Astrocyte (in vitro differentiated cells and primary cell): ENCODE measurements at places on chromosomes 4 and X.

- no peak overlapping the region for H3K4me3 ChIP-seq
- H3K36me3 ChIP-seq: no peaks in the 10 kb centered on the region
- no peaks in the 10 kb centered on the region for H3K4me1 ChIP-seq
- no peak overlapping the region for H3K27ac ChIP-seq
- no peak for DNase-seq
These were observed 115.7 kb upstream of the MXRA5 start for GRCh38 chrX:3462166-3462508.

GRCh38 chr4:26206339-26206738, 114.5 kb upstream of the RBPJ start:
- H3K27ac ChIP-seq: no peak overlapping the region
- peaks cover 8% of the 10 kb centered on the region for H3K27me3 ChIP-seq
- H3K36me3 ChIP-seq: no peaks in the 10 kb centered on the region
- peak; percentile 93 for DNase-seq

DNA sequence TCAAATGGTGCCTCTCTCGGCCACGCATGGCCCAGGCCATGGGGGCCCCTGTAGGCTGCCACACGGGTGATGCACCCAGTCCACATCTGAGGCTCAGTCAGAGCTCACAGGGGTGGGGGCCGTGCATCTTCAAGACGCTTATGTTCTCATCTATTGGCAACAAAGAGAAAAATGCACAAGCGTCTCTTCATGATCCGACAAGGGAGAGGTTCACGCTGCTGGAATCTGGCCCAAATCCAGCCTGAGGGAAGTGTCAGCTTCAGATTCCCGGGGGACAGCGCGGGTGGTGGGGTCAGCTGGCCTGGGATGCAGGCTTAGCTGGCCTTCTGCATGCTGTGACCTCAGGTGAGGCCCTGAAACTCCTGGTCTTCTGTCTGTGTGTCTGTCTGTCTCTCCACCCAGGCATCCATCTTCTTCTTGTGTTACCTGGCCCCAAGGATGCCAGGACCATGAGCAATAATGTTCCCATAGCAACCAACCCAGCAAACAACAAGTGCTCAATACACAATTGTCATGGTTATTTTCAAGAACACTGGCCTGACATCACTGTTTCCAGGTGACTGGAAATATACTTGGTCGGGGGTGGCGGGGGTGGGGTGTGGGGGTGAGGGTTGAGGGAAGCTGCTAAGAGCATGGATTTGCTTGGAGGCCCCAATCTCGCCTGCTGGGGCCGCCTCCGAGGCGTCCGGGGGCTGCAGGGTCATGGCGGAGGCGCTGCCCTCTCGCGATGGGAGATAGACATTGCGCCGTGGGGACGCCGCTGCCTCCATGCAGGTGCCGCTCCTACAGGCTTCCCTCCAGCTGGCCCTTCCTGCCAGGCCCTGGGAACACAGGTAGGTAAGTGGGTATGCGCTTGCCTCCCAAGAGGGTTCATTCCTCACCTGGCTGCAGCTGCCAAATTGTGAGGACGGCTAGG, 48.3 kb downstream of the ABLIM2 start:
- peaks cover 16% of the 10 kb centered on the region for H3K27me3 ChIP-seq
- DNase-seq: peak; percentile 12
- H3K36me3 ChIP-seq: no peaks in the 10 kb centered on the region
- no peaks in the 10 kb centered on the region for H3K4me1 ChIP-seq
- H3K27ac ChIP-seq: no peak overlapping the region
- H3K4me3 ChIP-seq: no peak overlapping the region

DNA sequence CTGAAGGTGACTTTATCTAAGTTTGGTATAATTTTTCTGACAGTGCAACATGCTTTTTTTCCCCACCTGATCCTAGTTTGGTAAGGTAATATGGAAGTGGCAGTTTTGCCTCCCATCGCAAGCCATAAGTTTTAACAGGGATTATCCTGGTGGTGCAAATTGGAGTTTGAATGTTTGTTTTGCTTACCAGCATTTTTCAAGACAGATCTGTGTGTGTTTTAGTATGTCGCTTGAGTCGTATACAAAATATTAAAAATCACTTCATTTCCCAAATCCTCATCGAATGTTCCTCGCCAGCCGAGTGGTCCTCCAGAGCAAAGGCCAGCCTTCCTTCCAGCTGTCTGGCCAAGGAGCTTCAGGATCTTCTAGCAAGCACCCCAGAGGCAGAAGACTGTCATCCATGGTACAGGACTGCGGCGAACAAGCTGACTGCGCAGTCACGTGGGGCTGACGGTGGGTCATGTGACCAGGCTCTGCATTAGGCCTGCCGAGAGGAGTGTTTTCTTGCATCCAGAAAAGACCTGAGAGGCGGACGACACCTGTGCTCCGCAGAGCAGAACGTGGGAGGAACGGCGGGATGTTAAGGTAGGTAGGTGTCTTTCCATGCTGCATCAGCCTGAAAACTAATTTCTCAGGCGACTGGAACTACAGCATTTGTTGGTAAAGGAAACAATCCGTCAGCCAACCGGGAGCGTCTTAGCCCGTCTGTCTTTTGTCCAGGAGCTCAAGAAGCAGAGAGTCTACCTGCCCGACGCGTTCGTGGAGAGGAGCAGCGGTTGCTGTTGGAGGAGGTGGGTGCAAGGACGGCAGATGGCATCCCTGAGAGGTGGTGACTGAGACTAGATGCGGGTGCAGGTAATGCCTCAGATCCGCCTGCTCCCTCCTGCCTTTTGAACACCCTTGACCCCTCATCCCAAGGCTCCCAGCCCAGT, at the start of gene GPRASP3:
Gene GPRASP3 (plus strand): TSS at position 507 of the 932 bp plus-strand sequence. CDS start 28,253 bp downstream, outside the sequence.
- peak; percentile 66 for DNase-seq
- H3K4me3 ChIP-seq: peak within 1 kb of the TSS; percentile 75
- H3K4me1 ChIP-seq: no peaks in the 10 kb centered on the region
- H3K27me3 ChIP-seq: no peaks in the 10 kb centered on the region
- H3K27ac ChIP-seq: peak within 1 kb of the TSS; percentile 61
- H3K36me3 ChIP-seq: no peaks in the 10 kb centered on the region

DNA sequence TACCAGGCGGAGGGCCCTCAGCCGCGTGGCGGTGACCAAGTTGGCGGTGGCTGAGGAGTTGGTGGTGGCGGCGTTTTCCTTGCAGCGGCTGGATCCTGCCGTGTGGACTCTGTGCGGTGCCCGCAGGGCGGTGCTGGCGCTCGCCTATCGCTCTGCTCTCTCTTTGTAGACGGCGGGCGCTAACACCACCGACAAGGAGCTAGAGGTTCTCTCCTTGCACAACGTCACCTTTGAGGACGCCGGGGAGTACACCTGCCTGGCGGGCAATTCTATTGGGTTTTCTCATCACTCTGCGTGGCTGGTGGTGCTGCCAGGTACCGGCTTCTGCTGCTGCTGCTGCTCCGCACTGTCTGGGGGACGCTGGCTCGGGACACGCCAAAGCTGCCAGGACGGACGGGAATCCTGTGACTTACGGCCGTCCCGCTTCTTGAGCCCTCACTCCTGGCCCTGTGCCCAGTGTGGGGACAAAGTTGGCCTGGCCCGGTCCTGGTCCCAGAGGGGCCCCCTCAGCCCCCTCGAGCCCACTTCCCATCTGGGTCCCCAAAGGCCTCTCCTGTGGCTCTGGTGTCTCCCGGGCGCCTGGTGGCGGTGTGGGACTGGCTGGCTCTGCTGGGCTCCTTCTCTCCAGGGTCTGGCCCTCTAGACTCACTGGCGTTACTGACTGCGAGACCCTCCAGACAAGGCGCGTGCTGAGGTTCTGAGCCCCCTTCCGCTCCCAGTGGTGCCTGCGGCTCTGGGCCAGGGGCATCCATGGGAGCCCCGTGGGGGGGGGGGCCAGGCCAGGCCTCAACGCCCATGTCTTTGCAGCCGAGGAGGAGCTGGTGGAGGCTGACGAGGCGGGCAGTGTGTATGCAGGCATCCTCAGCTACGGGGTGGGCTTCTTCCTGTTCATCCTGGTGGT, 10.7 kb downstream of the FGFR3 start:
- DNase-seq: no peak
- H3K36me3 ChIP-seq: no peaks in the 10 kb centered on the region
- no peaks in the 10 kb centered on the region for H3K27me3 ChIP-seq
- H3K4me1 ChIP-seq: no peaks in the 10 kb centered on the region
- no peak overlapping the region for H3K27ac ChIP-seq

DNA sequence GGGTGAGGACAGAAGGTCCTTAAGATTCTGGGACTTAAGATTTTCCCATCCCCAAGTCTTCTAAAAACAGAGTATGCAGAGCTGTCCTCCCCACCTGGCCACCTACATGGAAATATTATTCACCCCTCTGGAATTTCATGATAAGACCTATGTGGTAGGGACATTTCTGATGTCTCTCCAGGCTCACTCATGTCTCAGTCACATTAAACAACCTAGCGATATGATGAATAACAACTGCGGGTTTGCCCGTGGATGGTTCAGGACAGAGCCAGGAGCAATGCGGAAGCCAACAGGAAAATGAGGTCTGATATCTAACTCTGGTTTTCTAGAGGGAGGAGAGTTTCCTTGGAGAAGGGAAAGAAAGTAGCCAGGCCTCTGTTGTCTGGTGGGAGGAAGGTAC, 47.4 kb downstream of the TEX13A start:
- H3K4me3 ChIP-seq: no peak overlapping the region
- no peaks in the 10 kb centered on the region for H3K4me1 ChIP-seq
- no peaks in the 10 kb centered on the region for H3K27me3 ChIP-seq
- DNase-seq: no peak
- H3K36me3 ChIP-seq: no peaks in the 10 kb centered on the region

- peak; percentile 72 for DNase-seq
- H3K4me1 ChIP-seq: peaks cover 8% of the 10 kb centered on the region
- no peaks in the 10 kb centered on the region for H3K27me3 ChIP-seq
- H3K4me3 ChIP-seq: no peak overlapping the region
- H3K36me3 ChIP-seq: no peaks in the 10 kb centered on the region
- H3K27ac ChIP-seq: no peak overlapping the region
These were observed 20.2 kb downstream of the FBXW7 start for GRCh38 chr4:152515678-152516077.

DNA sequence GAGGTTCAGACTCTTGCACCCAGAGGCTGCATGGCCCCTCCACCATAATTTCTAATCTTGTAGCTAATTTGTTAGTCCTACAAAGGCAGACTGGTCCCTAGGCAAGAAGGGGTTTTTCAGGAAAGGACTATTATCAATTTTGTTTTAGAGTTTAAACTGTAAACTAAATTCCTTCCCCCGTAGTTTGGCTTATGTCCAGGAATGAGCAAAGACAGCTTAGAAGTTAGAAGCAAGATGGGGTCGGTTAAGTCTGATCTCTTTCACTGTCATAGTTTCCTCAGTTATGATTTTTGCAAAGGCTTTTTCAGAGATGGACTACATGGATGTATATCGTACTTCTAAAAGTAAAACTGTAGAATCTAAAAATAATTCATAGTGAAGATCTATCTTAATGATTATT, 258.1 kb upstream of the IL1RAPL1 start:
- H3K27me3 ChIP-seq: no peaks in the 10 kb centered on the region
- H3K4me3 ChIP-seq: no peak overlapping the region
- no peaks in the 10 kb centered on the region for H3K4me1 ChIP-seq
- no peaks in the 10 kb centered on the region for H3K36me3 ChIP-seq

- no peak for DNase-seq
- no peak overlapping the region for H3K4me3 ChIP-seq
- no peaks in the 10 kb centered on the region for H3K27me3 ChIP-seq
- H3K27ac ChIP-seq: no peak overlapping the region
These were observed 17.8 kb upstream of the CPEB2 start for GRCh38 chr4:14984448-14984847.
